Activated CD4-positive, CD25-positive, alpha-beta regulatory T cell (primary cell): ENCODE measurements at places on chromosomes 7 and 10.

DNA sequence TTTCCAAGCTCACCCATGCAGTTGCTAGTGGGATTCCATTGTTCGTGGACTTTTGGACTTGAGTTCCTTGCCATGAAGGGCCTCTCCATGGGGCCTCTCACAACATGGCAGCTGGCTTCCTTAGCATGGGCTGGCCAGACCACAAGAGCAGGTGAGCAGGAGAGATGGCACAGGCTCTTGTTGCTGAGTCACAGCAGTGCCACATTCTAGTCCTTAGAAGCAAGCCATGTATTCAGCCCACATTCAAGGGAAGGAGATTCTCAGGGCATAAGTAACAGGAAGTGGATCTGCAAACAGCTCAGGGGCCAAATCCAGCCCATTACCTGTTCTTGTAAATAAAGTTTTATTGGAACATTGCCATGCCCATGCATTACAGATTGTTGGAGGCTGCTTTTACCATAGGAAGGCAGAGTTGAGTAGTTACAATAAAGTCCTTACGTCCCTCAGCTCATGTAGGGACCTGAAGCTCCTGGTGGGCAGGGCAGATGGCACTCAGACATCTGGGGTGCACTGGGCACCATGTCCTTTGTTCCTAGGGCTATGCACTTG lies 481.5 kb upstream of the FOXK1 start:
- DNase-seq, result no peak

DNA sequence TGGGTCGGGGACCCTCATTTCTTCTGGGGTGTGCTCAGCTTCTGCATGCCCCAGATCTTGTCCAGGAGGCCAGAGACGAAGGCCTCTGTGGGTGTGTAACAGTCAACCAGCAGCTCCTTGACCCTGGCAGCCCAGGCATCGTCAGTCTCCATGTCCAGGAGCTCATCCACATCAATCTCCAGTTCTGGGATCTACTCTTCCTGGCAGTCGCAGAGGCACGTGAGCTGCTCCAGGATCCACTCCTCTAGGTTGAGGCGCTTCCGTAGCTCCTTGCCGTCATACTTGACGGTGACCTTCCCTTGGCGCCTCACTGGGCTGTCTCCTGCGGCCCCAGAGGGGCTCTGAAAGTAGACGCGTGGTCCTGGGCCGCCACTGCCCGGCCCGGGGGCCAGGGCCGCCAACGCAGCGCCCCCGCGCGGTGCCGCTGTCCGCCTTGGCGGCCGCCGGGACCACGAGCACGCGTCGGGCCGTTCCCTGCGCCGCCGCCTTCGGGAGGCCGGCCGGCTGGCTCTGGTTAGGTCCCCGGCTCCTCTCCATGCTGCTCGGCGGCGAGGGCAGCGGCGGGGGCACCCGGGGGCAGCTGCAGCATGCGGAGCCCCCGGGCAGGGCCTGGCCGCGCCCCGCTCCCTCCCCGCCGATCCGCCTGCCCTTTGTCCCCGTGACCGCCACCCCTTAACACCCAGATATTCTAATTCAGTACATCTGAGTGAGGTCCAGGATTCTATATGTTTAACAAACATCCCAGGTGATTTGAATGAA lies 170.5 kb downstream of the SEPTIN7 start:
- no peak for DNase-seq

DNA sequence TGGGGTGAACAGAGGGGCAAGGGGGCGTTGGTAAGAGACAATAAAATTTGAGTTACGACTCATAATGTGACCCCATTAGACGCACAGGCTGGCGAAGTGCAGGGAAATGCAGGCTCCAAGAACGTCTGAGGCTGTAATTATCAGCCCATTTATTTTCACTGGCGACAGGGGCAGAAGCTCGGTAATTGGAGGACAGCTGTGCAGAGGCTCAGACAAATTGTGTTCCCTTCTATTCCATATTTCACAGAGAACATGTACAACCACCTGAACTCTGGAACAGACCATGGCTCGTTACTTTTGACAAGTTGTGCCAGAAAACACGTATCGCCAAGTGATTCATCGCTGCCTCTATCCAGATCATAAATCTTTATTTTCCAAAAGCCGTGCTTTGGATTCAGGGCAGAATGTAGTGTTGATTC lies 137.3 kb upstream of the FRMD4A start:
- DNase-seq, result no peak

GRCh38 chr7:132764762-132765161 lies 188.5 kb upstream of the PLXNA4 start:
- DNase-seq, result no peak

GRCh38 chr10:124174071-124174566 lies 80.7 kb upstream of the CHST15 start:
- no peak for DNase-seq

GRCh38 chr7:27199849-27200760 lies at the start of gene HOXA13:
HOXA13 (minus strand) TSS chr7:27200091; CDS start chr7:27200077, 14 bp downstream.
- no peak for DNase-seq

- DNase-seq, result no peak
These were observed 9.6 kb downstream of the FAM53B start for GRCh38 chr10:124734311-124735166.

- DNase-seq, result no peak
These were observed 16.3 kb downstream of the GSAP start for GRCh38 chr7:77399816-77400215.

DNA sequence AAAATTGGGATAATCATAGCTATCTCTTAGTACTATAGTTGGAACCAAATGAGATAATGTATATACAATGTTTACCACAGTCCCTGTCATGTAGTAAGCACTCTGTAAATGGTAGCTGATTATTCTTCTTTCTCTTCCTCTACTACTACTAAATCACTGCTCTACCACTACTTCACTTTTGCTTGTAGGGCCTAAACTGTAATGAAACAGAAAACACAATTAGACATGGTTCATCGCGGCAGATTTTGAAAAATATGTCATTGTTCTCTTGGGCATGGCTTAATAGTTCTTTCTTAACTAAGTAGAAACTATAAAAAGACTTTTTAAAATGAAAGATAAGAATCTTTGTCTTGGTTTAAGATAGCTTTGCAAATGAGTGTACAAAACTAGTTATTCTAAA lies 34.9 kb downstream of the R3HCC1L start:
- DNase-seq, result no peak

- DNase-seq, result no peak
These were observed 4.6 kb downstream of the GIGYF1 start for GRCh38 chr7:100689230-100690135.
